CD4-positive, alpha-beta T cell treated with Interleukin-1 beta for 1 hour (primary cell): ENCODE measurements at places on chromosomes 3 and 15.

DNA sequence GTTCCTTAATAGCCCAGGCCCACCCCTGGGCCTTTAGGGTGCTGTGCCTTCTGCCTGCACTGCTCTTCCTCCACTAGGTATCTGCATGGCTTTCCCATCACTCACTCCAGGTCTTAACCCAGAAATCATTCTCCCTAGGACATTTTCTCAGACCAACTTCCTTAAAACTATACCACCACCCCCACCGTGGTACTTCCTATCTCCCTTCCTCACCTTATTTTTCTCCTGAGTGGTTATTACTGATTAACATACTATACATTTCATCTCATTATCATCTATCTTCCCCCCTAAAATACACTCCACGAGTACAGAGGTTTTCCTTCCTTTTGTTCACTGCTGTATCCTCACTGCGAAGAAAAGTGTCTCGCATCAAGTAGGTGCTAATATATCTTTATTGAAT, 115.2 kb downstream of the ANO10 start:
- DNase-seq, result no peak

DNA sequence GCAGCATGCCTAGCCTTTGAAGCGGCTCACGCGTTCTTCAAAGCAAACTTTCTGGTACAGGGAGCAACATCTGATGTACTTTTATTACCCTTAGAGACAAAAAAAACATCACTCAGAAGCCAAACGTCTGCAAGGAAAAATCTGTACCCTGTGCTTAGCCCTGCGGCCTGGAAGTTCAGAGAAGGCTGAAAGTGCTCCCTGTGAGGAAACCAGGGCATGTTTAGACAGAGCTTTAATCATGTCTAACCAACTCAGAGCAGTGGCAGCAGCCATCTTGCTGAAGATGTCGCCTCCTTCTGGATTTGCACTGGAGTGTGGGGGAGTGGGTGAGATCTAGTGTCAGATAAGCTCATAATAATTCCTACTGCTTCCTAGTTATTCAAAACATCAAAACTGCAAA, 170.4 kb downstream of the P3H2 start:
- DNase-seq, result no peak

- no peak for DNase-seq
These were observed 1.4 kb downstream of the POLG start for GRCh38 chr15:89333011-89333860.

- no peak for DNase-seq
These were observed 362.9 kb upstream of the RBMS3 start for GRCh38 chr3:28917895-28918475.

DNA sequence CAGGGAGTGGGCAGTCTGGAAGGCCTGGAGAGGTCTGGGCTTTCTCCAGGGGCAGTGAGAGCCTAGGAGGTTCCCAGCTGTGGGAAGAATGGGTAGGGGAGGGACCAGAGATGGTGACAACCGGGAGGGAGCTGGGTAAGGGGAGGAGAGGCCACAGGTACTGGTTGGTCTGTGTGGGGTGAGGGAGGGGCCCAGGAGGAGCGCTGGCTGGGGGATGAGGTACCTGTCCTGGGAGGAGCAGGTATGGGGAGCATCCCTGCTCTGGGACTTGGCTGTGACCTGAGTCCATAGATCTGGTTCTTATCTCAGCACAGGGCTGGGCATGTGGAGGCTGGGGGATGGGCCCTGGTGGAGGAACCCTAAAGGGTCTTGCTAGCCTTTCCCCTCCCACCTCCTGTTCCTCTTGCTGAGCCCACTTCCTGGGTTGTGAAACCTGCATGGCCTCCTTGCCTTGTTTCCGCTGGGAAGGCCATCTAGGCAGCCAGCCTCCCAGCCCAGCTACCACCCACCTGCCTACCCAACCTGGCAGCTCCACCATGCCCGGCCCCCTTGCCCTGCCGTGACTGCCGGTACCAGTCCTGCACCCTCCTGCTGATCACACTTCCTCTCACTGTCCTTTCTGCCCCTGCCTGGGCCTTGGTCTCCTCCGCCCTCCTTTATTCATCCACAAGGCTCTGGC, 11.0 kb downstream of the PRKCD start:
- DNase-seq, result no peak
